ENCODE measurements at places on chromosomes 11 and 22. TPM values are rescaled to one million over a fixed set of nuclear protein-coding genes. Genes with fewer than 3 reads are reported as not detected.

DNA sequence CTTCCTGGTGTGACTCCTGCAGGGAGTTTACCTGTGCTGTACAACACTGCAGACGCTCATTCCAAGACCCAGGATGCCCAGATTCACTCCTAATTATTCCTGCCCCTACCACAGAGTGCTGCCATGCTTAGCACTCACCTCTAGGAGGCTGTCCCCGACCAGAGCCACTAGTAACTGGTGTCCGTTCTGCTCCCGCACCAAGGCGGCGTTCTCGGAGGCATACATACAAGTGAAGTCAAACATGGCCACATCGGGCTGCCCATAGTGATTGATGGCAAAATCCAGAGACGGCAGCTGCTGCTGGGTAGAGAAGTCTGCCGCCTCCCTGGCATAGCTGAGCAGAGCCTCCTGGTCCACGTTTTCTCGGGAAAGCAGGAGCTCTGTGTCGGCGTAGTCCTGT is 122.3 kb upstream of the BID start:
- DNase-seq, result no peak

The CFAP68 gene
- total RNA-seq, result 15.1 TPM

DNA sequence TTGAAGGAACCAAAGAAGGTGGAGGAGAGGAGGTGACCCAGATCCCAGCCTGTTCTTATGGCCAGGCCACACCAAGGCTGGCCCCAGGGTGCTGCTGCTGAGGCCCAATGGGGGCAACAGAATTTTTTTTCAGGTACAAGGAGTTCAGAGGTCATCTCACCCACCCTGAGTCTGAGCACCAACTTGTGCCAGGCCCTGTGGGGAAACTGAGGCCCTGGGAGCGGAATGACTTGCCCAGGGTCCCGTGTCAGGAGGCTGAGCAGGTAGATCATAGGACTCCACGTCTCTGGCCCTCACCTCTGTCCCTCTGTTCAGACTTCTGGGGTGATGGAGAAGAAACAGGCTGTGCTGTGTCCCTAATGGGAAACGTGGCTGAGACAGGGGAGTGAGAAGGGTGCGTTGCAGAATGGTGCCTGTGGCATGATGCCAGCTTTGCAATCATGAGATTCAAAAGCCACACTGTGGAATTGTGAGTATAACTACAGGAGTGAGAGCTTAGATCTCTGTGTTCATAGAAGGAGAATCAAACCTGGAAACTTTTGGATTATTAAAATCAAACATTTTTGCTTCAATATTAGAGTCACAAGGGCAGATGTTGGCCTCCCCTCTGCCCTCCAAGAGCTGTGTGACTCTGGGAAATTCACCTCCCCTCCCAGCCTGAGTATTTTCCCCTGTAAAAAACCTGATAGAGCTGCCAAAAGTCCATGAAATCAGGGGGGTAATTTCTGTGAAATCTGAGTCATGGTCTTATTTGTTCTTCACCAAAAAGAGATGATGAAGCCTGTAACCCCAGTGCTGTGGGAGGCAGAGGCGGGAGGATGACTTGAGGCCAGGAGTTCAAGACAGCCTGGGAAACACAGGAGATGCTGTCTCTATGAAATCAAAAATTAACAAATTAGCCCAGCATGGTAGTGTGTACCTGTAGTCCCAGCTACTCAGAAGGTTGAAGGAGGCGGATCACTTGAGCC is 874 bp downstream of the APOL1 start:
- DNase-seq, result no peak

DNA sequence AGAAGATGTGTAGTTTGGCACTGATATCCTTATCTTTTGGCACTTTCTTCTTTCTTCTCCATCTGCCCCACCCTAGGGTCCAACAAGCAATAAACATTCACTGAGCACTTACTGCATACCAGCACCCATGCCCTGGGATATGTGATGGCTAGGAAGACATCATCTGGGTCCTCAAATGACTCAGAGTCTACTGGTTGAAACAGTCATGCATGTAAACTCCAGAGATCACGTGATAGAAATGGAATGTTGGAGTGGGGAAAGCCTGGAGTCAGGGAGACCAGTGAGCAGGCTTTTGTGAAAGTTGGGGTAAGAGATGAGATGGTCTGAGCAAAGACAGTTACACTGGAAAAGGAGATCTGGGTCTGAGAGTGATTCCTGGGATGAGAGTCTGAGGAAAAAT is 724.9 kb upstream of the TENM4 start:
- DNase-seq, result no peak

The CBL gene
- 8.6 TPM for total RNA-seq

- DNase-seq, result no peak
Measured at GRCh38 chr11:11808992-11809615, 32.7 kb upstream of the USP47 start.

The SEC14L3 gene
- total RNA-seq, result not detected

DNA sequence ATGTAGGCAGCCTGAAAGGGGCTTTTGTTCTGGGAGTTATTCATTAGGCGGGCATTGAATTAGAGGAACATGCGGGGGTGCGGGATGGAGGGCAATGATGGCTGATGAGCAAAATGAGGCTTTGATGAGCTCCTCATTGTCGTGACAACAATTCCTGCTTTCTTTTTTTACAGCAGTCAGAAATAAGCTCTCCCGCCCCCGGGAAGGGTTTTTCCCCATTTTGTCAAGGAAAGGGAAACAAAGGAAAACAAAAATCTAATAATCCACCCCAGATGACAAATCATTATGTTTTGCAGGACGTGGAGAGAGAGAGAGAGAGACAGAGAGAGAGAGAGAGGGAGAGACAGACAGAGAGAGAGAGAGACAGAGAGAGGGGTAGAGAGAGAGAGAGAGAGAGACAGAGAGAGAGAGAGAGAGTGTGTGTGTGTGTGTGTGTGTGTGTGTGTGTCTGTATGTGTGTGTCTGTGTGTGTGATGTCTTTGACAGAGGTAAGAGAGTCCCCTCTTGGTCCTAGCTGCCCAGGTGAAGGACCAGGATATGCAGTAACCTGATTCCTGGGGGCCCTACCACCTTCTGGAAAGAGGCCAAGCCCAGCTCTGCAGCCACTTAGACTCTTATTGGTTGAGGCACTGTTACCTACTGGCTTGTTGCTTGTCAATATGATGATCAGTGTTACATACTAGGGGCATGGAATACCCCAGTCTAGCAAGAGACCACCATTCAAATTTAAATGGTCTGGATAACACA is 46.7 kb upstream of the PARVA start:
- no peak for DNase-seq

- no peak for DNase-seq
Measured at GRCh38 chr22:38566726-38567504, 3.1 kb downstream of the DMC1 start.

The LARGE1 gene
- 35.5 TPM for total RNA-seq

DNA sequence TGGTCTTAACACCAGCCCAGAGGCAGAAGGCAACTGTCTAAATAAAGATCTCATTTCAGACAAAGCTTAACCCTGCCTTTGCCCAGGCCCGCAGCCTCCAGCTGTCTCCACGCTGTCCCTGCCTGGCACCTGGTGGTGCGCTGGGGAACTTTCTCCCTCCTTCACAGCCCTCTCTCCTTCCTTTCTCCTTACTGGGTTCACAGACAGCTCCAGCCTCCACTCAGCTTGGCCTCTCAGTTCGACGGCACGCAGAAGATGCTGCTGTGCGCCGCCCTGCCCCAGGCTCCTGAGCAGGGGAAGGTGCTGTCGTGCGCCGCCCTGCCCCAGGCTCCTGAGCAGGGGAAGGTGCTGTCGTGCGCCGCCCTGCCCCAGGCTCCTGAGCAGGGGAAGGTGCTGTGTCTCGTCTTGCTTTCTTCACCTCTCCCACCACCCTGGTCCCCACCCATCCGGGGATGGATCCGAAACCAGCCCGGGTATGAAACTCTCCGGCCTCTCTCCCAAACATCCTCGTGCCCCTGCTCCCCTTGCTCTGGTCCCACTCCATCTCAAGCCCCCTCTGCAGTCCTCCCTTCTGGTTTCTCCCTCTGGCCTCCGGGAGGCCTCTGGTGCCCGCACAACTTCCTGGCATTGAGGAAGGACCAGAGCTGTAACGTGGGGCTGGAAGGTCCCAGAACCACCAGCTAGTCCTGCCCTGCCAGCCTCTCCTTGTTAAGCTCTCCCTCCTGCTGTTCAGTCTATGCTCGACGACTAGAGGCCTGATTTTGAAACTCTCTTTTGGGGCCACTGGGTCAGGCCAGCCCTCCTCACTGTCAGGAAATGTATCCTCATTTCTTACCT is 22.9 kb upstream of the JAM3 start:
- no peak for DNase-seq

DNA sequence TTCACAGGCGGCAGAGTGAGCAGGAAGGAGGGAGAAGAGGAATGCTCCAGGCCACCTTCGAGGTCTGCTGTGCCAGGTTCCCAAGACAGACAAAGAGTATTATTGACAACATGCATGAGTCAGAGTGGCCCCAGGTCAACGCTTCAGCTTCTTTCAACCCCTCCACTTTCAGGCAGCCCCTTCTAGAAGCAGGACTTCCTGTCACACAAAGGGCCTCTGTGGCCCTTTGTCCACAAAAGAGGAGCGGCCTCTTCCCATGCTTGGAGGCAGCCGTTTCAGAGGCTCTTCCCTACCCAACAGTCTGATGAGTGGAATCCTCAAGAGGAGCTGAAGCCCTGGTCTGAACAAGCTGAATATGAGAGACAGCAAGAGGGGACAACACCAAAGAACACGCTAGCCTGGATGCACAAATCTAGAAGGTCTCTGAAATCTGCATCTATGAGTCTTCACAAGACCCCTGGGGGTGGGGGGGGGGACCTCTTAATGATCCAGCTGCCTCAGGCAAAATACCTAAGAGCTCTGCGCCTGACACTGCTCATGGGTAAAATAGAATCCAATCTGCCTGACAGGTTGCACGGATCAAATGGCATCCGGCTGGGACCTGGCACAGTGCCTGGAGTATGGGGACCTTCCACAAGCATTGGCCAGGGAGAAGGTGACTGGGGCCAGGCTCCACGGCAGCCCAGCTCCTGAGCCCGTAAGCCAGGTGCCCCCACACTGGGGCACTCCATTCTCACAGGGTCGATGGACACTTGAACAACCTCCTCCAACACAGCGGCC is 67.5 kb downstream of the PACSIN2 start:
- no peak for DNase-seq

DNA sequence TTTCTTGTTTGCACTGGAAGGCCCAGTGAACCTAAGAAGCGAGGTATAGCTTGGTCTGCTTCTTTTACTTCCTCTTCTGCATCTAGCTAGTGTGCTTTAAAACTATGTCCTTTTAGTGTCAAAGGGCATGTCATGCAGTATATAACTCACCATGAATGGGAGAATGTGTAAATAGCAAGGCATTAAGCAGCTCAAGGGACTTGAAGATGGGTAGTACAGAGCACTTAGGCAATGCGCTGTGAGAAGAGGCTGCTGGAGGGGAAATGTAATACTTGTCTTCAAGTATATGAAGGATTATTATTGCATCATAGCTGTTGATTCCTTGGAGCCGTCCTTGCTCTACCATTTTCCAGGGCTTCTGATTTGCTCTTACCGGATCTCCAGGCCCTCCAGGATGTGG is 7.6 kb downstream of the MAML2 start:
- DNase-seq, result no peak

DNA sequence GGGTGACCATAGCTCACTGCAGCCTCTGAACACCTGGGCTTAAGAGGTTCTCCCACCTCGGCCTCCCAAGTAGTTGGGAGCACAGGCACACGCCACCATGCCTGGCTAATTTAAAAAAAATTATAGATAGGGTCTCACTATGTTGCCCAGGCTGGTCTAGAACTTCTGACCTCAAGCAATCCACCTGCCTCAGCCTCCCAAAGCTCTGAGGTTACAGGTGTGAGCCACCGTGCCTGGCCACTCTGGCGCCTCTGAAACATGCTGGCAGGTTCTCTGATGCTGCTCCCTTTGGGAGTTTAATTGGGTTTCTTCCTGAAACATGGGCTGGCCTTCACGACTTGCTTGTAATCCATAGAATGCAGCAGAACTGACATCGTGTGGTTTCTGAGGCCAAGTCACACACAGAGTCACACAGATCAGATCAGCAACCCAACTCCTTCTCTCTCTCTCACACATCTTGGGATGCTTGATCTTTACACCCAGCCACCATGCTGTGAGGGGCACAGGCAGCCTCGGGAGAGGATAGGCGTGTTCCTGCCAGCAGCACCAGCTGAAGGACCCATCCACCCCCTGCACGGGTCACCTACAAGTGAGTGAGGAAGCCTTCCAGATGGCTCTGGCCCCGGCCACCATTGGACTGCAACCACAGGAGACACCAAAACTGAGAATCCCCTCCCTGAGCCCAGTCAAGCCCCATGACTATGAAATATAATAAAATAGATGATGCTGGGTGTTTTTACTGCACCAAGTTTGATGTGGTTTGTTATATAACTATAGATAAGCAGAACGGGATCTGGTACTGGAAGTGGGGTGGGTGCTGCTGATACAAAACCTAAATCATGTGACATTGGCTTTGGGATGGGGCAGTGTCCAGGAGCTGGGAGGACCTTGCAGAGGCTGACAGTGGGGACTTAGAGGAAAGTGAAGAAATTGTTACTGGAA is 3.1 kb upstream of the GSC2 start:
- DNase-seq, result no peak

DNA sequence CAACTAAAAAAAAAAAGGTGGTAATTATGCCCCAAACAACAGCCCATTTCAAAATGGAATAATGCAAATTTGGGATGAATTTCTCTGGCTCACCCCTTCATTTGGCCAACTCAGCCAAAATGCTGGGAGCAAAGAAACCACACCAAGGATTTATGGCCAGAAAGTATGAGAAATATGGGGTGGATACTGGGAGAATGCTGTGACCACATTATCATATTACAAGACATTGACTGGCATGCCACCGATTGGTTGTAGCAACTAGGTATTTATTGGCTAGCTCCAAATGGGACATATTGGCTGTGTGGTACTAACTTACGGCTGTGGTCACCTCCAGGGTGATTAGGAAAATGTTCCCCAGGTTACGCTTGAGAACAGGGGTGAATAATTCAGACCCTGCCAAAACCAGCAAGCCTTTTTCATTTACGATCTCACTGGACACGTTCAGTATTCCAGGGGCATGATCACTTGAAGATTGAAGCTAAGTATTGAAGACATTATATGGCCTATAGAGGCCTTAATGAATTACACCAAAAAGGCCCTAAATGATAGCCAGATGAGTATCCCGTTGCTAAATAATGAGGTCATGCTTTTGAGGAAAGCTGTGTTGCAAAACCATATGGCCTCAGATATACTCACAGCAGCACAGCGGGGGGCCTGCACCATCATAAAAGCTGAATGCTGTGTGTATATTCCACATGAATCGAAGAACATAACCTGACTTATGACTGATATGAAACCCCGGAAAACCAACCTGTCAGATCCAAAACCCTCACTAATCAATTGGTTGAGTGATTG is 3.8 kb upstream of the FDX1 start:
- no peak for DNase-seq
